ENCODE measurements at places on chromosomes 12 and 14.

GRCh38 chr14:53153702-53154112 is 584 bp upstream of the DDHD1 start:
- peak overlapping the region; percentile 52 for H3K4me3 ChIP-seq
- no peak for DNase-seq
- H3K4me1 ChIP-seq = no peaks in the 10 kb centered on the region
- H3K27me3 ChIP-seq = no peaks in the 10 kb centered on the region
- H3K36me3 ChIP-seq = no peaks in the 10 kb centered on the region
- peak overlapping the region; percentile 64 for H3K27ac ChIP-seq

GRCh38 chr12:46744283-46744682 is 81.5 kb downstream of the SLC38A4 start:
- H3K4me1 ChIP-seq = no peaks in the 10 kb centered on the region
- no peak overlapping the region for H3K27ac ChIP-seq
- no peak overlapping the region for H3K4me3 ChIP-seq
- DNase-seq = no peak
- no peaks in the 10 kb centered on the region for H3K36me3 ChIP-seq

- H3K36me3 ChIP-seq = no peaks in the 10 kb centered on the region
- no peaks in the 10 kb centered on the region for H3K4me1 ChIP-seq
- no peak overlapping the region for H3K4me3 ChIP-seq
- no peak overlapping the region for H3K27ac ChIP-seq
- no peak for DNase-seq
Observed at GRCh38 chr12:114656906-114657596, 26.9 kb downstream of the TBX3 start.

DNA sequence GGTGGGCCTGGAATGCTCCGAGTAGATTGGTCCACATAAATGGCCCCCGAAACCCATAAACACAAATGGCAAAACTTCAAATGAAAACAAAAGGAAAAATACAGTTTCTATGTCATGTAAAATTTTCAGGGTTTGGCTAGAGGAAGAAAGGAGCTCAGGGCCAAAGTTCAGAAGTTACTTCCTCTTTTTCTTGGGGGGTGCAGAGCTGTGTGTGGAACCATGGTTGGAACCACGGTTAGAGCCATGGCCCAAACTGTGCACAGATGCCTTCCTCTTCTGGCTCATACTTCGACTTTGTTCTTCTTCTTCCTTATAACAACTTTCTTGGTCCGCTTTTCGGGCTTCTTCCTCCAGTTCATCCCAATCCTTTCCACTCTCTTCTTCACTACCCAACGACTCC is 51.7 kb downstream of the MGST1 start:
- DNase-seq = no peak
- no peaks in the 10 kb centered on the region for H3K27me3 ChIP-seq
- H3K27ac ChIP-seq = no peak overlapping the region

DNA sequence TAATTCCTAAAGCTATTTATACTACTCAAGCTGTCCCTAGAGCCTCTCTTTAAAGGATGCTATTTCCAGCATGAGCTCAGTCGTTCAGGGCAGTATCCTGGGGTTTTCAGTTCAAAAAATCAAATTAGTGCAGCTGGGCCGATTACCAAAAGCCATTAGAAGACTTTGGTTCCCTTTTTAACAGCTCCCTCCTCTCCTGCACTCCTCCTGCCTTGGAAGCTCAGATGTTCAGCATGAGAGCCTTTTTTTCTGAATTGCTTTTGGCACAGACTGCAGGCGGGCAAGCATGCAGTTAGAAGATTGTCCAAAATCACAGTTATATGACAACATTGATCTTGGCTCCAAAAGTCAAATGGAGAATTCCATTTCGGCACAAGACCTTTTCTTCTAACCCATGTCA is 179.6 kb downstream of the SLC35F4 start:
- H3K4me3 ChIP-seq = no peak overlapping the region
- no peak for DNase-seq
- no peaks in the 10 kb centered on the region for H3K36me3 ChIP-seq
- no peaks in the 10 kb centered on the region for H3K4me1 ChIP-seq
- H3K27ac ChIP-seq = no peak overlapping the region
- H3K27me3 ChIP-seq = no peaks in the 10 kb centered on the region

- DNase-seq = peak; percentile 35
- H3K27me3 ChIP-seq = no peaks in the 10 kb centered on the region
- H3K4me3 ChIP-seq = no peak overlapping the region
- peak overlapping the region; percentile 43 for H3K27ac ChIP-seq
- peaks cover 5% of the 10 kb centered on the region for H3K4me1 ChIP-seq
- H3K36me3 ChIP-seq = no peaks in the 10 kb centered on the region
Observed at GRCh38 chr12:11922361-11922760, 148.4 kb upstream of the BCL2L14 start.

DNA sequence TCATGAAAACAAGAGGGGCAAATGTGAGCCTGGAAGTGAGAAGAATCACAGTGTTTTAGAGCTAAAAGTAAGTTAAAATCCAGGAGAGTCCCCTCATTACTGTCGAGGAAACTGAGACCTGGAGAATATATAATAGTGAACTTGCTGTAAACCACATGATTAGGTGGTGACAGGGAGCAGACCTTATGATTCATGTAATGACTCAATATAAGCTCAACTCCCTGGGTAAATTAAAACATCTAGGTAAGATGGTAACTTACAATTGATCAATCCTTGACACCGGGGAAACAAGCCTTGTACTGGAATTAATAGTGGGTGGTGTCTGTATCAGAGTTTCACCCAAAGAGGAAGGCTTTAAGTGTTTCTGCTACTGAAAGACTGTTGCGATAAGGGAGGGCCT is 269.3 kb downstream of the SNAPC1 start:
- DNase-seq = no peak
- H3K4me1 ChIP-seq = no peaks in the 10 kb centered on the region
- H3K27ac ChIP-seq = no peak overlapping the region
- H3K27me3 ChIP-seq = no peaks in the 10 kb centered on the region
- H3K4me3 ChIP-seq = no peak overlapping the region

DNA sequence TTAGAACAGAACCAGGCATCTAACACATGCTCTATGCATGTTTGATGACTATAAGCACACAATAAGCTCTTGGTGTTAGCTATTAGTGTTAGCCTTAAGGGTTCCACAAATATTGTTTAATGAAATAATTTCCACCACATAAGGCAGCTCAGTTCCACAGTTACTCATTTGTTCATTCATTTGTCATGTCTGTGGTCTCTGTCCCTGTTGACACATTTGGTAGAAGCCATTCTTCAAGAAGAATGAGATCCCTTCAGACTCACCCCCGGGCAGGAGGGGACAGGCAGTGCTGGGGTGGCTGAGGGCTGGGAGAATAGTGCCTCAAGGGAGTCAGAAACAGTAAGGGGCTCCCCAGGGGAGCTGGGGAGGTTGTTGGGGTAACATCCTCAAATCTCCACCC is 3.7 kb upstream of the FAIM2 start:
- H3K4me3 ChIP-seq = no peak overlapping the region
- no peaks in the 10 kb centered on the region for H3K4me1 ChIP-seq
- H3K27ac ChIP-seq = no peak overlapping the region
- H3K27me3 ChIP-seq = peaks cover 30% of the 10 kb centered on the region
- H3K36me3 ChIP-seq = no peaks in the 10 kb centered on the region

- no peak for DNase-seq
- H3K4me1 ChIP-seq = peaks cover 6% of the 10 kb centered on the region
- no peaks in the 10 kb centered on the region for H3K27me3 ChIP-seq
Observed at GRCh38 chr14:56098021-56098420, 20.2 kb upstream of the PELI2 start.

- no peaks in the 10 kb centered on the region for H3K27me3 ChIP-seq
- H3K4me3 ChIP-seq = no peak overlapping the region
- H3K36me3 ChIP-seq = no peaks in the 10 kb centered on the region
- H3K27ac ChIP-seq = no peak overlapping the region
Observed at GRCh38 chr14:40362856-40363255, 930.6 kb upstream of the FBXO33 start.

DNA sequence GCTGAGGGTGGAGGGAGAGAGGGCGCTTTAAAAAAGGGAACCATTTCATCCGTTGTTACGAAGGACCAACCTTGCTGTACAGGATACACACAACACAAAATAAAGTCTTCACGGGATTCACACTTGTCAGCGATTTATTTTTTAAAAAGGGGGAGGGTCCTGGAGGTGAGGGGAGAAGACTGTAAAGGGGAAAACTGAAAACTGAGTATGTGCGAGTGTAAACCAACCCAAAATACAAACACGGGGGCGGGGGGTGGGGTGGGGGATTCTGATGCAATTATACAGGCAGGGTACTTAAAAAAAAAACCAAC is 499 bp upstream of the PRKAG1 start:
- peaks cover 6% of the 10 kb centered on the region for H3K4me1 ChIP-seq
- peaks cover 34% of the 10 kb centered on the region for H3K36me3 ChIP-seq
- peak overlapping the region; percentile 61 for H3K4me3 ChIP-seq
- H3K27ac ChIP-seq = peak overlapping the region; percentile 89

- no peaks in the 10 kb centered on the region for H3K27me3 ChIP-seq
- H3K4me3 ChIP-seq = no peak overlapping the region
- no peaks in the 10 kb centered on the region for H3K36me3 ChIP-seq
- DNase-seq = no peak
- no peak overlapping the region for H3K27ac ChIP-seq
Observed at GRCh38 chr12:83040339-83040738, 353.6 kb downstream of the TMTC2 start.

- no peak overlapping the region for H3K4me3 ChIP-seq
- H3K27ac ChIP-seq = no peak overlapping the region
- no peak for DNase-seq
- no peaks in the 10 kb centered on the region for H3K4me1 ChIP-seq
- no peaks in the 10 kb centered on the region for H3K36me3 ChIP-seq
Observed at GRCh38 chr14:45947830-45948229, 694.8 kb upstream of the MIS18BP1 start.

DNA sequence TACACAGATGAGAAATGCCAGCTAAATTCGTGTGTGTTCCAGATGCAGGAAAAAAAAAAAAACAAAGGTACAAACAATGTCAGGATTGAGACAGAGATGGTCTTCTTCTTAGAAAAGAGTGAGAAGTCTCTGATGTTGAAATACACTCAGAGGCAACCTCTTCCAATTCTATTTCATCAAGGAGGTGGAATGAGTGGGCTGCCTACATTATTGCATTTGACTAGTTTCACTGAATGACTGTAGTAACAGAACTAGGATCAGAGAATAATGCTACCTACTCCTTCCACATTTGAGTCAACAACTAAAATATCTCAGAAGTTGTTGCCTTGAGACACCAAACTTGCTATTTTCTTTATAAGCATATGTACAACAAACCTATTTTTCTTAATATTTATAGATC is 1332.2 kb upstream of the FLRT2 start:
- no peaks in the 10 kb centered on the region for H3K27me3 ChIP-seq
- no peak for DNase-seq
- H3K4me1 ChIP-seq = no peaks in the 10 kb centered on the region
- no peak overlapping the region for H3K27ac ChIP-seq
- no peak overlapping the region for H3K4me3 ChIP-seq

- H3K4me3 ChIP-seq = no peak overlapping the region
- no peak for DNase-seq
Observed at GRCh38 chr14:28690029-28690692, 76.4 kb upstream of the FOXG1 start.

- DNase-seq = no peak
- peaks cover 5% of the 10 kb centered on the region for H3K4me1 ChIP-seq
- peak overlapping the region; percentile 91 for H3K4me3 ChIP-seq
- H3K27me3 ChIP-seq = no peaks in the 10 kb centered on the region
Observed at GRCh38 chr12:100201604-100202423, 1.2 kb downstream of the ACTR6 start.

DNA sequence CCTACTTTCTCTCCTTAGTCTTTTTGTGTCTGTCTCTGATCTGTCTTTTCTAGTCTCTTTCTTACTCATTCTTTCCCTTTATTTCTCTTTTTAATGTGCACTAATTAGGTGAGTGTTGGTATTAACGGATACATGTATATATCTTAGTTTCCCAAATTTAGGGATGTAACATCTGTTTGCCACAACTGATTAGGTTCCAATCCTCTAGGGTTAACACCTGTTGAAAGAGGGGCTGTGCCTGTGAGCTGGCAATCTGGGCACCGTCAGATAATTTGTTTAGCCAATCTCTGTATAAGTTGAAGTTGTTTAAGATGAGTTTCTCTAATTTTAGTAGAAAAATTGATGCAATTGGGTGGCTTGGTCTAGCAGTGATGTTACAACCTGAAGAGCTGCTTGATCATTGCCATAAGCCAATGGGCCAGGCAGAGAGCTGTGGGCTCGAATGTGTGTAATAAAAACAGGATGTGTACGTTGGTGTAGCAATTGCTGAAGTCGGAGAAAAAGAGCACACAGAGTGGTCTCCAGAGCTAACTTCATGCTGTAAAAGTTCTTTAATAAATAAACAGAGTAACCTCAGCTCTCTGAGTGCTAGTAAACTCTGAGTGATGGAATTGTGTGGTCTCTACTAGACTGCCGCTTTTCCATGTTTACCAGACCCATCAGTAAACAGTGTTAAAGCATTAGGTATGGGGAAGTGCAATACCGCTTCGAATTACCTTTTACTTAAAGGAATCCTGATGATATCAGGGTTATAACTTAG is 18.3 kb upstream of the LYZ start:
- peak overlapping the region; percentile 41 for H3K4me3 ChIP-seq
- H3K27me3 ChIP-seq = no peaks in the 10 kb centered on the region
- peaks cover 23% of the 10 kb centered on the region for H3K4me1 ChIP-seq
- peak overlapping the region; percentile 84 for H3K27ac ChIP-seq

DNA sequence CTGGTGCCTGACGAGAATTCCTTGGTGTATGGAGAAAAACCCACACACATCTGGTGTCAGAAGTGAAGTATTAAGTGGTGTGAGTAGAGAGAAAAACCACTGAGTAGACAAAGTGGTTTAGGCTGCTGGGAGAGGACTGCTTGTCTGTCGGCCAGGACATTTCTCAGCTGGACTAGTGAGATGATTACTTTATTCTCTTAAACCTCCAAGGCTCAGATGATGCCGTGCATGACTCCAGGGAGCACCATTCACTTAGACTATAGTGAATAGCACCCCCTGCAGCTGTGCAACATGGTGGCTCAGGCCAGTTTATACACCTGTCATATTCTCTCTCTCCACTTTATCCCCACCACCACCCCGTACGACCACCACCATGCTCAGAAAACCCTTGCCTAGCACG is 28.5 kb upstream of the NFYB start:
- no peak overlapping the region for H3K27ac ChIP-seq
- no peaks in the 10 kb centered on the region for H3K27me3 ChIP-seq
- no peaks in the 10 kb centered on the region for H3K4me1 ChIP-seq
- DNase-seq = no peak
- no peak overlapping the region for H3K4me3 ChIP-seq

GRCh38 chr12:4766445-4766844 is 46.2 kb downstream of the GALNT8 start:
- no peaks in the 10 kb centered on the region for H3K27me3 ChIP-seq
- no peak overlapping the region for H3K27ac ChIP-seq
- H3K36me3 ChIP-seq = no peaks in the 10 kb centered on the region
- H3K4me3 ChIP-seq = no peak overlapping the region
